ENCODE measurements at places on chromosomes 2 and 18.

DNA sequence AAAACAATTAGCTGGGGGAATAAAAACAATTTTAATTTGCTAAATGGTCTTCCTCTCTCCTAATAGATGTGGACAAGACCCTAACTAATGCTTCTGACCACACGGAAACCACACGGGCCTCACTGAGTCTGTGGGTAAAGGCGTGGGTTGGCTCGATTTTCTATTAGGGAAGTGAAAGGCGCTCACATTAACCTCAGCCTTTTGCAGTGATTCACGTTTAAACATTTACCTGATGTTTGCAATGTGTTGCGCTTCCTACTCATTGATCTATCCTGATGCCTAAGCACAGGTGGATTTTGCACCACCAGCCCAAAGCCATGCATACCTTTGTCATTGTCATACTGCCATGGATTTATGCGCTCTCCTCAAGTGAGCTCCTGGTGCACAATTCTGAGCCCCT, 35.6 kb upstream of the NRP2 start:
- DNase-seq = no peak

GRCh38 chr18:36756242-36756641, 72.6 kb downstream of the TPGS2 start:
- DNase-seq = no peak

DNA sequence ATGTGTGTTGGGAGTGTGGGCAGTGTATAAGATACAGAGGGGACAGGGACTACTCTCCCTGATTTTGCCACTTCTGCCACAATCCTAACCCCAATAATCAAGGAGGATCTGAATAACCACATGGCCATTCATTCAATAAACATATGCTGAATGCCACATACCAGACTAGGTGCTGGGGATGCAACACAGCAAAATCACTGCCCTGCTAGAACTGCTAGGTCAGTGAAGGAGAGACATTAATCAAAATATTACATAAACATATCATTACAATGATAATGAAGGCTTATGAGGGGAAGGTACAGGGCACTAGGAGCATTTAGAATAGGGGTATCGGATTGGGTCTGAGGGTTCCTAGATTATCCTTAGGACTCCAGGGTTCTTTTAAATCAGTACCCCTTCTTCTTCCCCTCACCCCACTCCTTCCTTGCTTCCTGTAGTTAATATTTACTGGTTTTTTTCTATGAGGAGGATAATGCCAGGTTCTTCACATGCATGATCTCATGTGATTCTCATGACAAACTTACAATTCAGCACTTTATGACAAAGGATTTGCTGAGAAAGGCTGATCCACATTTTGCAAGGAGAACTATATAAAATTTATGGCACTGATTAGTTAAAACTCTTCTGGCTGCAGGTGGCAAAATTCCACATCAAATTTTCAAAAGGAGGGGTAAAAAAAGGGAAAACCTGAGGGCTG, 56.4 kb upstream of the PCBP1 start:
- DNase-seq = no peak

- peak; percentile 17 for DNase-seq
These were observed 28.4 kb upstream of the GTF2A1L start for GRCh38 chr2:48589170-48589767.

DNA sequence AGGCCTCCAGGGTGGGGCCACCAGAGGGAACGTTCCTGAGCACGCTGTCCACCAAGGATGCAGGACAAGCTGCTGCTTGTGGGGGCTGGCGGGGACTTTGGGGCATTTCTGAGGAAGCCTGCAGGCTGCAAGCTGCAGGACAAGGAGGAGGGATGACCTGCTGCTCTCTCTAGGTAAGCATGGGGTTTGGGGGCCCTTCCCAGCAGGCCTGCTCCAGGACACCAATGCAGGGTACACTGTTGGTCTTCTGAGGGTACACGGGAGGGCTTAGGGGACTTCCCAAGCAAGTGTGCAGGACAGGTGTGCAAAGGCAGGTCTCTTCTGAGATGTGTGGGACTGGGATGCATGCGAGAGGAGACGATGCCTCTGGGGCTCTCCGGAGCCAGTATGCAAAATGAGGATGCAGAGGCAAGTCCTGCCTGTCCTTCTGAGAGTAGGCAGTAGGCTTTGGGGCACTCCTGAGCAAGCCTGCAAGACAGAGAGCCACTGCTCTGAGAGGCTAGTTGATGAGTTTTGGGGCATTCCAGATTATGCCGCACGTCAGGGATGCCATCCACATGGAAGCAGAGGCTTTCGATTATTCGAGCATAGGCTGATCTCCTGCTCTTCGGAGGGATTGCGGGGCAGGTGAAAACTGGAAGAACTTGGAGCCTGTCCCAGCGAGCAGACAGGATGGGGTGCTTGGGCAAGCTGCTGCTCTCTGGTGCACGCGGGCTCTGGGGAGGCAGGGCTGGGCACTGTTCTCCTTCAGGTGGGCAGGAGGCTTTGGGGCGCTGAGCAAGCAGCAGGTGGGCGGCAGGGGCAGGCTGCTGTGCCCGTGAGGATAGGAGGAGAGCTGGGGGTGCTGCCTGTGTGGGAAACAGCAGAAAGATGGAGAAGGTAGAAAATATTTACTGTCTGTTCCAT, 44.6 kb downstream of the CNGA3 start:
- no peak for DNase-seq

GRCh38 chr2:10286216-10287037, 16.3 kb upstream of the HPCAL1 start:
- DNase-seq = peak; percentile 33

- DNase-seq = no peak
These were observed 301.4 kb upstream of the TNP1 start for GRCh38 chr2:217160978-217161973.

- no peak for DNase-seq
These were observed 92.4 kb downstream of the RHOB start for GRCh38 chr2:20539133-20539719.

GRCh38 chr2:108577099-108577498, 42.8 kb downstream of the LIMS1 start:
- DNase-seq = no peak

- no peak for DNase-seq
These were observed 342.1 kb downstream of the EIPR1 start for GRCh38 chr2:3035385-3036050.

- DNase-seq = no peak
These were observed 45.6 kb upstream of the SELENOI start for GRCh38 chr2:26300234-26300925.

DNA sequence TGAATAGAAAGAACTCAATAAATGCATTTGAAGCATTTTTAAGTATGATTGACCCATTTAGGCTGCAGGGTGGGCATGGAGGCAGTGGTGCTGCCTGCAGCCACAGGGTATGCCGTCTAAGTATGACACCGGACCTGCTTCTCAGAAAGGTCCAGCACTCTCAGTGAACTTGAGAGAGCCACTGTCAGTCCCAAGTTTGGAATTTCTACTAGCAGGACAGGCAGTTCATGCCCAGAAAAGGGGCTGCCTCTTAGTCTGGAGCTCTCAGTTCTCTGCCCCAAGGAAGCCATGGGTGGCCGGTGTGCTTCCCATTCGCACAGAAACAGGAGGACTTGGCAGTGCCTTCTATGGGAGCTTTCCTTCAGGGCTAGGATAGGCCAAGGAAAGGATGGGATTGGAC, 24.0 kb upstream of the MYCN start:
- no peak for DNase-seq

GRCh38 chr2:134336352-134336751, 82.5 kb downstream of the MGAT5 start:
- no peak for DNase-seq

DNA sequence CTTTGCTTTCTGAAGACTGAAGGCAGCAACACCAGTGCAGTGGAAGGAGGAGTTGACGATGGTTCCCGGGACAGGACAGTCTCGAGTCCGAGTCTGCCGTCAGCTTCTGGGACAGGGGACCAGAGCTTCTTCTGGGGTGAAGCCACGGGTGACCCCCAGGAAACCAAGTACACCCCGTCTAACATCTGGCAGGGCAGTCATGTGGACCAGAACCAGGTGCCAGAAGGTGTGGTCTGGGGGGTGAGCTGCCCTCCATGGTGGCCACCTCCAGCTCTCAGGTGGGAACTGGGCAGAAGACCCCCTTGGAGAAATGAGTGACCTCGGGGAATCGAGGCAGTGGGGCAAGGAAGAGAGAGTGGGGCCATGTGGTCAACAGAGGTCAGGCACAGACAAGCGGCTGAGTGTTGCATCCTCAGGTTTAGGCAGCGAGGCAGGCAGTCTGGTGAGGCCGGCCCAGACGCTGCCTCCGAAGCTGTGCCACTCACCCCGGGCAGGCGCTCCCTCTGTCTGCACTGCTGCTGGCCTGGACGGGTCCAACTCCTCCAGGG, 204.3 kb downstream of the HDAC4 start:
- DNase-seq = no peak

DNA sequence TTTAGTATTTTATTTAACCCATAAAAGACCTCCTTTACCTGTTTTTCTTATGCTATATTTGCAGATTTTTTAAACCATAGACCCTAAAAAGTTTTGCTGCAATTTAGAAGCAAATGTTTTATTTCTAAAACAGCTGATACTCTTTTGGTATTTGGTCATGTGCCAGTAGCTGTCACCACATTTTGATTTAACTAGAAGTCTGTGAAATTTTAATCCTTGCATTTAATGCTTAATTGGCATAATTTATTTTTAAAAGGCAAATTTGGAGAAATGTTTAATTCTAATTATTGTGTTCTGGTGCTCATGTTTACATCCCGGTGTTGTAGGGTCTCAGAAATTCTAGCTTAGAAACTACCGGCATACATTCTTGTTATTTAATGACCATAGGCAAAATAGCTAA, 111.8 kb downstream of the TTC27 start:
- DNase-seq = no peak

- no peak for DNase-seq
These were observed 1.6 kb downstream of the COX7A2L start for GRCh38 chr2:42359304-42359964.

DNA sequence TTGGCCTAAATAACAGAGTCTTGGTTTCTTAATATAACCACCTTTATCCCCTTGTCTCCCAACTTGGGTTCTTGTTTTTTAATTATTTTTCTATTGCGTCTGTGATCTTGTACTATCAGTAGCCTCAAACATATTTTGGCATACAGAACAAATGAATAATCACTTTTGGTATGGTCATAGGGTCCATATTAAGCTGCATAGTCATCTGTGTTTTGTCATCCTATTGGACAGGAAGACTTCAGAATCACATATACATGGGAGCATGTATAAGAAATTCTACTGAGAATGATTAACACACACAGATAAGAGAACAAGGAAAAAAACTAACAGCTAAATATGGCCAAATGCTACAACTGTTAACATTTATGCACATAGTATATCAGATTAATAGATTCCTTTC, 126.0 kb downstream of the MEP1B start:
- no peak for DNase-seq

DNA sequence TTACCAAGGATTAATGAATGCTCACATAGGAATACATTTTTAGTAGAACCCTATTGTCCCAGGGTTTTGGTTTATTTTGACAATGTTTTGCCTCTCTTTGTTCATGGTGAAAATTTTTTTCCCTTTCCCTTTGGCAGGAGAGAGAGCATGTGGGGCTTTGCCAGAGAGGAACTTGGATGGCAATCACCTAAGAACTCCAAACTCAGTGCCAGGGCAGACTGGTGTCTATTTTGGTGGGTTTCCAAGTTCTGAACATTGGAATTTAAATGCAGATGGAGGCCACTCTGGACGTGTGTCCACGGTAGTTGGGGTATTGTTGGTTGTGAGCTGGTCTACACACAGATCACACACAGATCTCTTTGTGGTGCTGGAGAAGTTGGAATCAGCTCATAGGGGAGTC, 2091.1 kb upstream of the PIK3C3 start:
- DNase-seq = no peak

GRCh38 chr2:66840321-66841002, 405.5 kb downstream of the MEIS1 start:
- no peak for DNase-seq

GRCh38 chr2:198873503-198874471, 584.0 kb downstream of the SATB2 start:
- DNase-seq = no peak

DNA sequence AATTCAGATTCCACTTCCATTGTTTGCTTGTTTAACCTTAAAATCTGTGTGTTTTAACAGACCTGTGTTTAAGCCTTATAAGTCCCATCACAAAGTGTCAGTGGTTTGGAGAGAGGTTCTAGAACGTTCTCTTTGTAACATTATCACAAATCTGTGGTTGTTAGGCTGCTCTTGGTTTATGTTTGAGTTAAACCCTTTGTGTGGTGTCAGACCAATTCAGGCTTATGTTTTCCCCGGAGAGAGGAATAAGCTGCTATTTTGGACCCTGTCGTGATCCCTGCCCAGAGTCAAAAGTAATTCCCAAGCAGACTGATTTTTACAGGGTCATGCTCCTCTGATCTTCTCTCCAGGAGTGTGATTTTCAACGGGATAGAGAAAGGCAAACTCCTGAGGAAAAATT, 43.8 kb upstream of the LTBP1 start:
- no peak for DNase-seq

- DNase-seq = no peak
These were observed 261.1 kb downstream of the NBAS start for GRCh38 chr2:15299904-15300520.

DNA sequence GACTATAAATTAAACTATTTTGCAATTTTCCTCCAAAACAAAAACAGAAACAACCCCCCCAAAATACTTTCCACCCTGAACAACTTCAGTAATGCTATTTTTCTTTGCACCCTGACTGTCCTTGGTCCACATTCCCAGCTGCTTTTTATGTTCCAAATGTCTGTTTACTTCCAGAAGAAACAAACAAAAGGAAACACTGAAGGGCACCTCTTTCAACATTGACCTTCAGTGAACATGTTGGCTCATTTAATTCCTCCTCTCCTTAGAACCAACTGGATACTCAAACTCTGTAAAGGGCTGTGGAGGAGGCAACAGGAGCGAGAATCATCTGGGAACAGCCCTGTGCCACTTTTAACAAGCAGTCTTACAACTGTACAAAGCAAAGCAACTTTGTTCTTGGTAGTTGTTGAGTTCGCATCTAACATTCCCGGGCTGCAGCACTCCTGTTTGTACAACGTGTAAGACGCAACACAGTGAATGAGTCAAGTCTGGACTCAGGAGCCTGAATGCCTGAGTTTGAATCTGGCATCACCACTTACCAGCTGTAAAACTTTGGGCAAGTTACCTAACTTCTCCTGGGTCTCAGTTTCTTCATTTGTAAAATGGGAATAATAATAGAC, 111.4 kb upstream of the GATA6 start:
- DNase-seq = no peak

DNA sequence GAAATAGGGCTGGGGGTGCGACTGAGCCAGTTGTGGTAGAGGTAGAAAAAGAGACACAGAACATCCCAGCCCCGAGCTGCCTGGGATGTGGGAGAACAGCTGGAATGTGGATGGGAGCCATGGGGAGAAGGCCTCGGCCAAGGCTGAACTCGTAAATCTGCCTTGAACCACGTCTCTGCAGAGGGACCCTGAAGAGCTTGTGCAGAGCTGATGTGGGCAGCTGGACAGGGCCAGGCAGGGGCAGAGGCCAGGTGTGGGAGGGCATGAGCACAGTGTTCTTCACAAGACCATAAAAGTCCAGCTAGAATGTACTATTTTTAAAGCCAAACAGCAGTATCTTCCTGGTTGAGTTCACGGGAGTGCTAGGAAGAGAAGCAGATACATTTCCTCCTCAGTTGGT, 5.7 kb downstream of the TCF23 start:
- no peak for DNase-seq

- no peak for DNase-seq
These were observed 99.3 kb upstream of the STON1 start for GRCh38 chr2:48430528-48431094.

- DNase-seq = no peak
These were observed 290.8 kb downstream of the CCDC85A start for GRCh38 chr2:56474412-56475158.
